Osteoblast (primary cell): ENCODE measurements at places on chromosomes 11 and 22. TPM values are rescaled to one million over a fixed set of nuclear protein-coding genes. Genes with fewer than 3 reads are reported as not detected.

Gene P2RX6
- 3.2 and 5.1 TPM in 2 replicates for total RNA-seq

Gene ANO9
- total RNA-seq = under 0.01 TPM in 1 of 2 replicates, not detected in the other

DNA sequence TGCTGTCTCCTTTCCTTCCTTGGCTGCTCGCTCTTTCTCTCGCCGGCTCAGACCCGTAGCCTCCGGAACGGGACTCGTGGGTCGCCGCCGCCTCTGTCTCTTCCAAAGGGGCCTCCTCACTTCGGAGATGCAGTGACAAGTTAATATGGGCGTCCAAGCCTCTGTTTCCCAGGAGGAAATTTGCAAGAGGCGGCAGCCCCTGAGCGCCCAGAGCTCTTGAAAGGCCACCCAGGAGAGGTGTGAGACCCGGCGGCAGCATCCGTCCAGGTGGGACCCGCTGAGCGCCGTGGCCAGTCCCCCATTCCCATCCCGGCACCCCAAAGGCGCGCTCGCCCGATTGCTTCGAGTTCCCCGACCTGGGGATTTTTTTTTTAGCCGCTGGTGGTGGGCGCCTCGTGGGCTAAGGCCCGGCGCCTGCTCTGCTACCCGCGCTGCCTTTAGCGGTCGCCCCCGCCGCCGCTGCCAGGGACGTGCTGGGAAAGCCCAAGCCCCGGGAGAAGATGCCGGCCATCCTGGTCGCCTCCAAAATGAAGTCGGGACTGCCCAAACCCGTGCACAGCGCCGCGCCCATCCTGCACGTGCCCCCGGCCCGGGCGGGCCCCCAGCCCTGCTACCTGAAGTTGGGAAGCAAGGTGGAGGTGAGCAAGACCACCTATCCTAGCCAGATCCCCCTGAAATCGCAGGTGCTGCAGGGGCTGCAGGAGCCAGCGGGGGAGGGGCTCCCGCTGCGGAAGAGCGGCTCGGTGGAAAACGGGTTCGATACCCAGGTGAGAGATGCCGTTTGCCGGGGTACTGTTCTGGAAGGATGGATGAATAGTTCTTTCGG is 772 bp downstream of the NAV2 start:
- peak; percentile 87 for DNase-seq

DNA sequence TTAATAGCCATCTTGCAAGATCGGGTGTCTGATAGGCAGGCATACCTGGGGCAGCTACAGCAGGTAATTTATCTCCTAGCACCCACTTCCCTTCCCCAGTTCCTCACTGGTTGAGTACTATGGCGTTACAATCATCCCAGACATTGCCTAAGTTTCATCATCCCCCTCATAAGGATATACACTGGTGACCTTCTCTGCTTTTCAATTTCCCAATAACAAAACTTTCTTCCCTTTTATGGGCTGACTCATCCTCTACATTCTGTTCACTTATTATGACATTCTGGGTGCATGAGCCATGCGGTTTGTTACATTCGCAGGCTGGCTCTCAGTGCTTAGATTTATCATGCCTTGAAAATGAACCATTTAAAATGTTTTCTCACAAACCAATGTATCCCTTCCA is 5.0 kb upstream of the MRPL11 start:
- DNase-seq = peak; percentile 95
